NCI-H345 (cell line): ENCODE measurements at places on chromosomes 2 and 18.

DNA sequence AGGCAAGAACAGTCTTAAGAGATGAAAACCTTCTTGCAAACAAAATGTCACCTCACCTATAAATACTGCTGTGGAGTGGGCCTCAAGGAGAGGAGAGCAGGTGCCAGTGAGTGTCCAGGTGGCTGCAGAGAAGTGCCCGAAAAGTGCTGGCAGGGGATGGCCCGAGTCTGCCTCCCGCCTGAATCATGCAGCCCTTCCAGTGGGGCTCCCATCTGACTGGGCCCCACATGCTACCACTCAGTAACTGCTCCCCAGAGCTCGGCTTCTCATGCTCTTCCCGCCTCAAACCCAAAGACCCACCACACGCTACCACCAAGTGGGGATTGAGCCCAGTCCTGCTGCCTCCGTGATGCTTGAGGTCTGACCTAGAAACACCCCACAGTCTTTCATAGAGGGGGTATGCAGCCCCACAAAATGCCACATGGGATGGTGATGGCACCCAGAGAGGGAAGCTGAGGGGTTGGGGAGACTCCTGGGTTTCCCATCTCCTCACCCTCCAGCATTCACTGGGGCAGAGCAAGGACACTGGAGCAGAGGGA, 7.4 kb downstream of the HS6ST1 start:
- no peak for DNase-seq

- DNase-seq: no peak
Measured at GRCh38 chr2:41735006-41735405, 312.8 kb upstream of the PKDCC start.

GRCh38 chr2:96625571-96626552, 12.2 kb downstream of the KANSL3 start:
- DNase-seq: no peak

- DNase-seq: no peak
Measured at GRCh38 chr2:68548396-68548795, 81.0 kb downstream of the APLF start.

DNA sequence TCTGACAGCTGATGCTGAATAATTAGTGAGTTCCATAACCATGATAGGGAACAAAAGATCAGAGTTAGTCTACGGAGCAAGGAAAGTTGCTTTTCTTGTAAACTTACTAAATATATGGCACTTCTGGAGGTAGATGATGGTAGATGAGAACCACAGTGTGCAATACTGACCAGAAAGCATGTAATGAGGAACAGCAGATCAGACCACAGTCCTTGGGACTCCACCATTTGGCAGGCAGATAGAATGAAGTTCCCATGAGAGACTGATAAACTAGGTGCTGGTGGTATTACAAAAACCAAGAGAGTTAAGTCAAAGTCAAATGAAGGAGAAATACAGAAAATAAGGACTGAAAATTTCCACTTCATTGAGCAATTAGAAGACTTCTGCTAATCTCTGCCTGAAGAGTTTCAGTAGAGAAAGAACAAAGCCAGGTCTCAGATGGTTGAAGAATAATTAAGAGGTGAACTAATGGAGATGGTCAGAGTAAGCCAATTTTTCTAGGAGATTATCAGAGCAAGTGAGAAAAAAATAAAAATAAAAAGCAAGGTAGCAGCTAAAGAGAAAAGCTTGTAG, 10.4 kb downstream of the CERKL start:
- no peak for DNase-seq
